ENCODE measurements at places on chromosomes 4 and X.

DNA sequence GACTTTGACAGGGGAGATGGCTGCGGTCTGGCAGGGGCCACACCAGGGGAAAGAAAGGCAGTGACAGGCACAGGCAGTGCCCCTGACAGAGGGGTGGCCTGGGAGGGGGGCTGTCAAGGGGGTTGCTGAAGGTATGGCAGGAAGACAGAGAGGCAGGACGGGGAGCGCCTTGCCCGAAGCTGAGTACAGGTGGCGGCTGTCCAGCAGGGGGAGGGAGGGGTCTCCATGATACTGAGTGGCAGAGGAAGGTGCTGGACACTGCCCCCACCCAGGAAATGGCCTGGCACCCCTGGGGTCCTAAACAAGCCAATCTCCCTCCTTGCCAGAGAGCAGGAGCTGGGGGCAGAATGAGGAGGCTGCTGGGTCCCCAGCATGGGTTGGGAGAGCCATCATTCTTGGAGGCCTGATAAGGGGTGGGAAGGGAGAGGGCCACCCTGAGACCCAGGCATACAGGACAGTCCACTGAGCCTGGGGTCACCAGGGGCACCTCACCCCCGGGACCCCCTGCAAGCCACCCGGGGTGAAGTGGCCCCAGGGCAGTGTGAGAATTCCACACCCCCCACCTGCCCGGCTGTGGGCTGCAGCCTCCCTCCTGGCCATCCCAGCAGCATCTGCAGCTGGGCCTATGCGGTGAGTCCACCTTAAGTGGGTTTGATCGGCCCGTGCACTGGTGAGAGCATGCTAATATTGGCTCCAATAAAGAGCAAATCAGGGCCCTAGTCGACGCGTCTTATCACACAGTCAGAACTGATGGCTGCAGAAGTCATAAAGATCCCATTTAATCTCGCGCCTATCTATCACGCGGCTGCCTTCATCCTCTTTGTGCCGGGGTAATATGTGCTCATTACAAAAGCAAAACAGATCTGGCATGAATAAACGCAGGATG, 108.5 kb downstream of the FAM53A start:
- no peak for DNase-seq

DNA sequence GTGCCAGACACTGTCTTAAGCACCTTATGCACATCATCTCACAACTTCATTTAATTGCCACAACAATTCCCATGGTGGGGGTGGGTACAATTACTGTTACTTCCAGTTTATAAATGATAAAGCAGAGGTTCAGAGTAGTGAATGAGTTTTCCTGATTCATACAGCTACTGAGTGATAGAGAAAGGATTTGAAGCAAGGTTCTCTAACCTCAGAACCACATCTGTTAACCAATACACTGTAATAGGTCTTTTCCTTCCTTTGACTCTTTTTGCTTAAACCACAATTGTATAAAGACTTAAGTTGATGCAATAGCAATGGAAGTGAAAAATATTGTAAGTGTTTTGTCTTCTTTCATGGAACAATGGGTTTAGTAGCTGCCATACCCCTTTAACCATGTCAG, 43.5 kb upstream of the PAK3 start:
- no peak for DNase-seq

DNA sequence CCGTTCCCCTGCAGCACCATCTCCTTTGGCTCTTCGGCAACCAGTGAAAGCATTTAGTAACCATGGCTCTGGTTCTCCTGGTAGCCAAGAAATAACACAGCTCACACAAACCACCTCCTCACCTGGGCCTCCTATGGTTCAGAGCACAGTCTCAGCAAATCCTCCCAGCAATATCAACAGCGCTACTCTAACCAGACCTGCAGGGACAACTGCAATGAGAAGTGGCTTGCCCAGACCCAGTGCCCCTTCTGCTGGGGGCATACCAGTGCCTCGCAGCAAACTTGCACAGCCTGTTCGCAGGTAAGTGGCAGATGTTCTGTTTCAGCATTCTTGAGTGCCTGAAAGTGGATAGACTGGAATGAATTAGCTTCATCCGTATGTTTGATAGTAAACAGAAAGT, 63.0 kb upstream of the SLC10A4 start:
- no peak for DNase-seq

DNA sequence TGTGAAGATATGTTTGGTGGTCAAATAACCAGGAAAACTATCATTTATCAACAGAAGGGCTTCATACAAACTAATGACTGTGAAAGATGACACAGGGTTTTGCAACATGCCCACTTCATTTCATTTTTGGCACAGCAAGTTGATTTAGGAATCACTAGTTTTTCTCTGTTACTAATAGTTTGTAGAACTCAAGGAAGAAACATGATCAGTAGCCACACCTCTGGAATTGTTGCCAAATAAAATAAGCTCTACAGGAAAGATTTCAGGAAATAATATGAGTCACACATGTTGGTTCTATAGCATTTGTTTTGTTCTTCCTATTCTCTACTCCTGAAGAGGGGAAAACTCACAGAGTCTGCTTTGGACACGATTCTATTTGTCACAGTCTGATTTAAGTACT, 255.4 kb downstream of the TLL1 start:
- DNase-seq = no peak

DNA sequence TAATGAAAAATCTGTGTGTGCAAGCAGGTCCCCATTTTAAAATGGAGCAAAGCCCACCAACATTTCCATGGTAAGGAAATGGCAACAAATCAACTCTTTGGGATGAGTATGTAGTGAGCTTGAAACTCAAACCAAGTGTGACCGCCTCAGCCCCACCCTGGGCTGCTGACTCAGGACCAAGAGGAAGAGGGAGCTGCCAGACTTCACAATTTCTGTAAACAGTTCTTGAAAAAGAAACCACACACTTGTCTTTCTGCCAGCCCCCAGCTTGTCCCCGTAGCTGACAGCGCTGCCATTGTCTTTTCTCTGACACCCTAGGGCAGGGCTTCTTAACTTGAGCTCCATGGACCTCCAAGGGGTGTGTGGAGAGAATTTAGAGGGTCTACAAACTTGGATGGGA, 10.3 kb downstream of the RTL5 start:
- no peak for DNase-seq

DNA sequence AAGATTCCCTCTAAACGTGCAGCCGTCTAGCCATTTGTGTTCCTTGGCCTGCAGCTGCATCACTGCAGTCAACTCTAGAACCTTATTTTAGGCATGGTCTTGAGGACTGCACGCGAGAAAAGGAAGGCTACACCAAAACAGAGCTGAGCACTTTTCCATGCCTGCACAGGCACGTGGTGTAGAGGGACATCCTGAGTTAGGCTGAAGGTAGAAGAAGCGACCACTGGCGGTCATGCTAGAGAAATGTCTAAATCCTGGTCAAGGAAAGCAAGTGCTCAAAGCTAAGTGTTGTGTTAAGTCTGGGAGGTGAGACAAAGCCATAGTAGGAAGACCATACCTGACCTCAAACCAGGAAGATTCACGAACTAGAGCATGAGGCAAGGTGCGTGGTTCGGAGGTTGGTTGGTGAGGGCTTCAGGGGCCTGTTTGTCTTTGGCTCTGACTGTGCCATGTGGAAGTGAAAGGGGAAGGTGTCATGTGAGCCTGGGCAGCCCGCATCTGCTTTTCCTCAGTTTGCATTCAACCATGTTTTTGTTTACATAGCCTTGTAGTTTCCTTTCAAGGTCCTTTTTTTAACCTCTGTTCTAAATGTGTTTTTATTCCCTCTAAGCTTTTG, 203.8 kb downstream of the AASDH start:
- no peak for DNase-seq

DNA sequence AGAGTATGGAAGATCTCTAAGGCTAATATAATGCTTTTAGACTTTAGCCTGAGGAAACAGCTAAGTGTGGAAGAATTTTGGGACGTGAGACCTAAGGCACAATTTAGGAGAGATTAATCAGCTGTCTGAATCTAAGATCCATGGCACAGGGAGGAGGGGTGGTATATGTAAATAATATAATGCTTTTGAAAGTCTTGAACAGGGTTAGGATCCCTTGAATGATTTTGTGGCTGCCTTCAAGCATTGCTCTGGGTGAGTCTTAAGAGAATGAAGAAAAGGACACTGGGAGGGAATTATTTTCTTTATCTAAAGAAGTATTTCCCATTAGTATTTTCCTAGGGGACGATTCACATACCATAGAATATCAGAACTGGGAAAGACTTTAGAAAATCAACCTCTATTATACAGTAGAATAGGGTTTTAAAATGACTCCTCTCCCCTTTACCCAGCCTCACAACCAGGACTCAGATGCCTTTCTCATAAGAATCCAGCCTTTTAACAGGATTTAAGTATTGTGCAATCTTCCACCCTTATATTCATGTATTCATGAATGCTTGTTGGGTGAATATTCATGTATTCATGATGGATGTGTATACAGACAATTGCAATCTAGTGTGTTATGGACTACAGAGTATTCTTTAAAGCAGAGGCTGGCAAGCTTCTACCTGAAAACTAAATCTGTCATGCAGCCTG, 664.2 kb upstream of the CPEB2 start:
- DNase-seq = no peak

DNA sequence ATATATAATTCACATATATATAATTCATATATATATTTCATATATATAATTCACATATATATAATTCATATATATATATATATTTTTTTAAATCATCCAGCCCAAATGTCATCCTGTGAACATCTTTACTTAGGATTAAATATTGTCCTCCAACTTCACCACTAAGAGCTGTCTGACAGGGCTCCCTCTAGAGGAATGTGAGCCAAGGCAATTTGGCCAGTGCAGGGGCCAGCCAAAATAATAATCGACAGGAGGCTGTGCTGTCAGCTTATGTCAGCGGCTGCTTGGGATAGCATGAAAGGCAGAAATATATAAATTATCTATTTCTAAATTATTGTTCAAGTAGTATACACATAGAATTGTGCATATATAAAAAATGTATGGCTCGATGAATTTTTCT, 29.5 kb downstream of the EGFL6 start:
- DNase-seq = peak; percentile 43

DNA sequence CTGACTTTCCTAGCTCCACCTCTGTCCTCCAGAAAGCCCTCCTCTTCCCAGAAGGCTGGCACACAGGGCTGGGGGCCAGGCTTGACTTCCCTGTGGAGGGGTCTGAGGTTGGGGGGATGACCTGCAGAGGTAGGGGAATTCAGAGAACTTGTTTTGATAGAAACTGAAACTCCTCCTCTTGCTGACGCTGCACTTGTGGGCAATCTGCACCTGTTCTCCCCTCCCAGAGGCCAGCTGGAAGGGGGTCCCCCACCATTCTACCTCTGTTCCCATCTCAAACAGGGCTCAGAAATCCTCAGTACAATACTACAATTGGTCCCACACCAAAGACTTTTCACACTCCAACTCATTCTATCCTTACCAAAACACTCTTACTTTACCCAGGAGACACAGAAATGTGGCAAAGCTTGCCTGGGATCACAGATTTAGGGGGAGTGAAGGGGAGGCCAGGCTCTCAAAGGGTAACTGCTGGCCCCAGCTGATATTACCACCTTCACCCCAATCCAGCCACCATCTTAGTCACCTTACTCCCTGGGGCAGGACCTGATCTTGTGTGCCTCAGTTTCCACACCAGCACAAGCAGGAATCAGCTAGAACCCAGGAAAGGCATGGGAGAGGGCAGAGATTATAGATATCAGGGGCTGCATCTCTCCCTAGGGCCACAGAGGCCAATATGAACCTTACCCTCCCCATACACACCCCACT, 18.5 kb downstream of the OTUD5 start:
- DNase-seq = no peak

GRCh38 chrX:48974574-48974973, 2.9 kb upstream of the KCND1 start:
- no peak for DNase-seq

GRCh38 chr4:211033-211511, 86.8 kb downstream of the ZNF718 start:
- DNase-seq = no peak

DNA sequence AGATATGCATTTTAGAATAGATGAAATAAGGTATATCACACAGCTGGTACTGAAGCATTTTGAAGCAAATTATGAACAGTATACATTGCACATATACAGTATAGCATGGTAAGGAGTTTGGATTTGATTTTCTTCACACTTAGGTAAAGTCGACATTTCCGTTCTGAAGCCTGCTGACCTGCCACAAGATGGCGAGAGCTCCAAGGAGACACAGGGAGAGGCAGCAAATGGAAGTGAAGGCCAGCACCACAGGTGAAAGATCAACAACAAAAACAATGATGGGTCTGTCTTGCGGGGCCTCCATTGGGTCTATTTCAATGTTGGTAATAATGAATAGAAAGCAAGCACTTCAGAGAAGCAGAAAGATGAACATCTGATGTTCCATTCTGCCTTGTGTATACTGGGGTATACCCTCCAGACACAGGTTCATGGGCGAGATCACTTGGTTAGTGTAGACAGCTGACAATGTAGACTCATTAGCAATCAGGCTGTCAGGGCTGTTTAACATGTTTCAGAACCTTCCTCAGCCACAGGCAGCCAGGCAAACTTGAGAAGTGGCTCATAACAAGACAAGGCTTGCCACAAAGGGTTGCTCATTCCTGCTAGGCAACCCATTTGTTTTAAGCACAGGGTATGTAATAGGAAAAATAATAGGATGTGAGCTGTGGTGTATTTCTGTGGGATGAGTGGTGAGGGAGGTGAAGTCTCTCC, 21.4 kb upstream of the NOX1 start:
- peak; percentile 67 for DNase-seq

DNA sequence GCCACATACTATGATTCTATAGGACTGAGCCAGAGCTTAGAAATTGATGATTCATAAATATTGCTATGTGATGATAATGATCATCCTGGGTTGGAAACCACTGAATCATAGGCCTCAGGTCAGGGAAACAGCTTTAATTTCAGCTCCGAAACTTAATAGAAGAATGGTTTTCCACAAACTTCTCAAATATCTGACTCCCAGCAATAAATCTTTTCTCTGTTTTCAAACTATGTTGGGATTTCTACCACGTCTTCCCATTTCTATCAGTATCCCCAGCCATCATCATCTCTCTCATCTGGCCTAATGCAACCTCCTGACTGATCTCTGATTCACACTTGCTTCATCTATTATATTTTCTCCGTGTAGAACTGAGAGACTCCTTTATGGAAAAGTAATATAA, 521.8 kb upstream of the AGA start:
- no peak for DNase-seq

DNA sequence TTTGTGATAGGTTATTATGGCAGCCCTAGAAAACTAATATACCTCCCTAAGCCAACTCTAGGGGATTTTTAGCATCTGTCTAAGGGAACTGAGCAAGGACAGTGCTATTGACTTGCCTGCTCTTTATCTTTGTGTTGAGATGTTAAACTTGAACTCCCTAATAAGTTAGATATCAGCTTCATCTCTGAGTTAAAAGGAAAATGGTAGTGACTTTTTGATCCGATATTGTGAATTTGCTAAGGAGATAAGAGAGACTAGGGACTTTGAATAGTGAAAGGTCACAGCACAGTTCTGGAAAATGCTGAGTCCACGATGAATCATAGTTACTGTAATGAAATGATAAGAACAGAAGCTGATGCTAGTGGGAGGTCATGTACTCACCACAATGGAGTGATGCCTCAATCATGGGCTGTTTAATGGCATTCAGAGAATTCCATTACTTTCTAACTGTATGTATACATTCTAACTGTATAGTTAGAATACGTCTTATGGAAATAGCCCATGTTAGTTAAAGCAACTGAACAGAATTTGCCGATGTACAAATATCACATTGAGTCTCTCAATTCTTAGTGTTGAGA, 147.2 kb downstream of the GLRA3 start:
- DNase-seq = no peak
